ENCODE measurements at places on chromosomes 1 and 21.

DNA sequence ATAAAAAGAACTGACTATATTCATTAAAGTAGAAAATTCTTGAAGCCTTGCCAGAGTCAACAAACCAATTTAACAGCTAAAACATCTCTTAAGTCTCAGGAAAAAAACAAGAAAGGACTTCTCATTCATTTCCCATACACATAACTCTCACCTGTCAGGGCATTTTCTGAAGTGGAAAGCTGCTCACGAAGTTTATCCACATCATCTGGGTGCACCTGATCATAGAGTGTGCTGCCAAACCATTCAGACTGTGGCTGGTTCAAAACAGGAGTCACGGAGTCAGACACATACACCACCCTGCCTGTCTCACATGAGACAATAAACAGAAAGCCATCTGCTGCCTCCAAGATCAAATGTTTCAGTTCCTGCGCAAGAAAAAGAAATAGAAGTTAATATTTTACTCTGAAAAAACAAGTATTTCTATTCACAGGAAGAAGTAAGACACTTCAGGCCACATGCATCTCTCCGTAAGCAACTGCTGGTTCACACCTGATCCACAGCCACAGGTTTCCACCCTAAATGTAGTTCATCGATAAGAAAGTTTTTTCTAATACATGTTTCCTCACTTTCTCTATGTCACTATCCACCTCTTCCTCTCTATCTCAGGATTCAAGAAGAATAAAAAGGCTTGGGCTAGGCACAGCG is 28.2 kb upstream of the CTSK start:
- no peak for DNase-seq

GRCh38 chr1:182387566-182387965 is 4.0 kb downstream of the GLUL start:
- no peak for DNase-seq

GRCh38 chr1:15799004-15799867 is 8.2 kb downstream of the UQCRHL start:
- peak; percentile 51 for DNase-seq

- DNase-seq: peak; percentile 76
Measured at GRCh38 chr1:184386312-184387068, at the start of gene C1orf21. Gene C1orf21 (plus strand): TSS chr1:184387029. CDS start chr1:184477510, 90,481 bp downstream.

DNA sequence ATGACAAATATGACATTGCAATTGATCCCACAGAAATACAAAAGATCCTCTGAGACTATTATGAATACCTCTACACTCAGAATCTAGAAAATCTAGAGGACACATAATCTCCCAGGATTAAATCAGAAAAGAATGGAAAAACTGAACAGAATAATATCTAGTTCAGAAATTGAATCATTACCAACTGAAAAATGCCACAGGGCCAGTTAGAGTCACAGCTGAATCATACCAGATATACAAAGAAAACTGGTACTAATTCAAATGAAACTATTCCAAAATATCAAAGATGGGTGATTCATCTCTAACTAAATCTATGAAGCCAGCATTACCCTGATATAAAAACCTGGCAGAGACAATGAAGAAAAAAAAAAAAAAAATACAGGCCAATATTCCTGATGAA is 149.3 kb downstream of the BRINP3 start:
- DNase-seq: no peak

DNA sequence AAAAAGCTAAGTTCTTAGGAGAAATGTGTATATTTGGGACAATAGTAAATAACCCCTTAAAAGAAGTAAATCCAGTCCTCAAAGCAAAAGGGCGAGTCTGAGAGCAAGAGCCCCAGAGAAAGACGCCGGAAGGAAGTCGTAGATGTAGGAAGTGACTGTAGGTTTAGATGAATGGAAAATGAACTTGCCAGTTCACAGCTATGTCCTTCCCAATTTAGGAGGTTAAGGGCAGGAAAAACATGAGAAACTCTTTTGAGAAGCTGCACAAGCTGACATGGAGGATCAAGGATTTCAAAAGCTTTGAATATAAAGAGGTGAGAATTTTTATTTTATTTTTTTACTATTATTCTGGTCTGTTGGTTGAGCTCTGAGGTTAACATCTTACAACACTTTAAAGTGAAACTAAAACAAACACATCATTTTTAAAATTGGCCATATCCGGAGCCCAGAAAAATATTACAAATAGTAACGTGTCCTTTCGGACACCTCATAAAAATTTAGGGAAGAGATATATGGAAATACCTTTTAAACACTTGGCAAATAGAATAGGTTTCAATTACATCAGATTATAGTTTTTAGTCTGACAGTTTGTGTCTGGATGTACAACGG is 1178.6 kb downstream of the MRPL39 start:
- peak; percentile 70 for DNase-seq

DNA sequence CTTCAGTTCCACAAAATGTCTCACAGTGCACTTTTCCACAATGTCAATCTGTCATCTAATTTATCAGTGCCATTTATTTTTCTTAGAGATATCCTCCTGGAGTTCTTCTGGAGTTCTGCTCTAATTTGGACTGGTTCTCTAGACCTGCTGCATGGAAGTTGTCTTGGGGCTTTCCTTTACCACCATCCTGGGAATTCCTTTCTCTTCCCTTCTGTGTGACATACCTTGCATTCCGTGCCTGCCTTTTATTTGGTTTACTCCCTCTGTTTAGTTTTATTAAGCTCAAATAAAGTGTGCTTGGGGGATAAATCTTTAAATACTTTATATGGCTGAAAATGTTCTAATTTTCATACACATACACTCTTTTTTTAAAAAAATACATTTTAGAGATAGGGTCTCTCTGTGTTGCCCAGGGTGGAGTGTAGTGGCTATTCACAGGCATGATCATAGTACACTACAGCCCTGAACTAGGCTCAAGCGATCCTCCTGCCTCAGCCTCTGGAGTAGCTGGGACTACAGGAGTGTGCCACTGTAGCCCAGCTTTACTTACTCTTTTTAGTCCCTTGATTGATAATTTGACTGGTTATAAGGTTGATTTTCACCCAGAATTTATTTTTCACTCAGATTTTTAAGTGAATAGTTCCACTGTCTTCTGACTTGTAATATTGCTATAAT is 14.4 kb downstream of the MTF2 start:
- no peak for DNase-seq

DNA sequence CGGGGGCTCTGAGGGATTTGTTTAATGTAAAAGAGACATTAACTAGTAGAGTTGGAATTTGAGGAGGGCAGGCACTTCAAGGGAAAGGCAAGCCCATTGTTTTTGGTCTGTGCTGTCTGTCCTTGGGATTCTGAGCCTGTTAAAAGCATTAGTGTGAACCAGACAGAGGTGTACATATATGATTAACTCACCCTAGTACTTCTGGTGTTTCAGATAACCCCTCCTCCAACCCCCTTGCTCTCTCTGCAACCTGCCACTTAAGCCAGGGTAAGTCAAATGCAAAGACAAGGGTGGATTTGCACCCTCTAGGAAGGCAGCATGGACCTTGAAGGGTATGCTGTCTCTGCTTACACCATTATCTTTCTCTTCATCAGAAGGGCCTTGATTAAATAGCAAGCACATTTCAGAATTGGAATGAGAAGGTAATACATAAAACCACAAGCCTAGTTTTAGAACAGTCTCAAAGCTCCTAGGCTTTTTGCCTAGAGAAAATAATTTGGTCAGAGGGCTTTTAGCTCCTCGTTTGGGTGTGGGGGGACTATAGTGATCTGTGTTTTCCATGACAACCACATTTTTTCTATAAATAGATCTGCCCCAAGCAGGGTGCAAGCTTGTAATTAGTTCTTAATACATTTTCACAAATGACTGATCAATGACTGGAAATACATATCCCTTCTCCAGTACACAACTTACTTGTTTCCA is 120.7 kb upstream of the SGIP1 start:
- no peak for DNase-seq

- no peak for DNase-seq
Measured at GRCh38 chr1:47771751-47772150, 225.4 kb downstream of the TRABD2B start.

GRCh38 chr1:182198006-182198605 is 136.6 kb upstream of the ZNF648 start:
- peak; percentile 43 for DNase-seq

GRCh38 chr1:231929311-231929710 is 302.7 kb downstream of the DISC1 start:
- DNase-seq: no peak

DNA sequence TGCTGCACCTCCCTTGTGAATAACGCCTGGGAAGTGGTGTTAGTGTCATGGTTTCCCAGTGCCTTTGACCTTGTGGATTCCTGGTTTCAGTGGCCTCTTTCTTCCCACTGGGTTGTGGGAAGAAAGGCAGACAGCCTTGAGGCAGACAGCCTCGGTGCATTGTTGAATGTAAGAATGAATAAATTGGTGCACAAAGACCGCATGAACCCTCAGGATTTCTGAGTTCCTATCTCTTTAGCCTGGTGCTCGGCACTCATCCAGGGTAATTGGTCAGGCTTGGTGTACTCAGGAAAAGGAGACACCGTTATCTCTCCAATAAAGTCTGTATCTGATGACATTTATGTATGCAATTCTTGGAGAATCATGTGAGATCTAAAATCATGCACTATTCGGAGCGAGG is 5.1 kb downstream of the ZNF362 start:
- no peak for DNase-seq

DNA sequence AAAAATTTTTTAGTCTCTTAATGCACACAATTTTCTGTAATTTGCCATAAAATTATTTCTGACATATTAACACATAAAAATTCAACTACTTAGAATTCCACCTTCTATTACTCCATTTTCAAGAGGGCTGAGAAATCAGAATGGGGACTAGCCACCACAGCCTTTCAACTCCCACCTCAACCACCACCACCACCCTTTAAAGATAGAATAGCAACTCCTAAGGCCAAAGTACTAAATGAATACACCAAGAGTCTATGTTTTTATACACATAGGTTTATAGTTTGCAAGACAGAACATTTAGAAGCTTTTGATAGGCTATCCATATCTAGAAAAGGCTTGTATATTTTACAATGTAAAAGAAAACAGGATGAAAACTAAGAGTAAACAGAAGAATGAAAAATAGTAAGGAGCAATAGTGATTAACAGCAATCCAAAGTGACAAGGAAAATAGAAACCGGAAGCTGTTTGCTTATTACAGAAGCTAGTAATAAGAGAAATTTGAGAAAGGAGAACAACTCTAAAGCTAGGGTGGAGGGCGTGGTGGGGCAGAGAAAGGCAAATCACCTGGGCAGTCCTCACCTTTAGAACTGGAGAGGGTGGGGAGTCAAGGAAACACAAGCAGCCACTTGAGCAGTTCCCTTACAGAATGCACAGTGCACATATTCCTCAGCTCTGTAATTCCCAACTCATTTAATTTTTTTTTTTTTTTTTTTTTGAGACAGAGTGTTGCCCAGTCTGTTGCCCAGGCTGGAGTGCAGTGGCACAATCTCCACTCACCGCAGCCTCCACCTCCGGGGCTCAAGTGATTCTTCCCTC is 27.7 kb downstream of the EPS15 start:
- peak; percentile 81 for DNase-seq

- DNase-seq: no peak
Measured at GRCh38 chr1:20371411-20371810, 80.7 kb downstream of the VWA5B1 start.

DNA sequence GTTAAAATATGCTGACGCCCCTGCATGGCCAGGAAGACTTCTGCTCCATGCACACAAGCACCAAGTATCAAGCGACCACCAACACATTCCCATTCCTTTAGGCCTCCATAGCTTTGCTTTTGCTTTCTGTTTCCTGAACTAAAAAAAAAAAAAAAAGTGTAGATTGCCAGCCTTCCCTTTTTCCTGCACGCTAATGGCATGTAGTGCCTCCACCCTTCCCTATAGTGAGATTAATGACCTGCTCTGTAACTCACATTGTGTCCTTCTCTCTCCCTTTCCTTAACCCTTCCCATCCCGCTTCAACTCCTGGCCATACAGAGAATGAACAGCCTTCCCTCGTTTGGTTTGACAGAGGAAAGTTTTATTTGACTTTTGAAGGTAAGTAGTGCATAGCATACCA is 57.1 kb upstream of the DYNLT5 start:
- peak; percentile 60 for DNase-seq

DNA sequence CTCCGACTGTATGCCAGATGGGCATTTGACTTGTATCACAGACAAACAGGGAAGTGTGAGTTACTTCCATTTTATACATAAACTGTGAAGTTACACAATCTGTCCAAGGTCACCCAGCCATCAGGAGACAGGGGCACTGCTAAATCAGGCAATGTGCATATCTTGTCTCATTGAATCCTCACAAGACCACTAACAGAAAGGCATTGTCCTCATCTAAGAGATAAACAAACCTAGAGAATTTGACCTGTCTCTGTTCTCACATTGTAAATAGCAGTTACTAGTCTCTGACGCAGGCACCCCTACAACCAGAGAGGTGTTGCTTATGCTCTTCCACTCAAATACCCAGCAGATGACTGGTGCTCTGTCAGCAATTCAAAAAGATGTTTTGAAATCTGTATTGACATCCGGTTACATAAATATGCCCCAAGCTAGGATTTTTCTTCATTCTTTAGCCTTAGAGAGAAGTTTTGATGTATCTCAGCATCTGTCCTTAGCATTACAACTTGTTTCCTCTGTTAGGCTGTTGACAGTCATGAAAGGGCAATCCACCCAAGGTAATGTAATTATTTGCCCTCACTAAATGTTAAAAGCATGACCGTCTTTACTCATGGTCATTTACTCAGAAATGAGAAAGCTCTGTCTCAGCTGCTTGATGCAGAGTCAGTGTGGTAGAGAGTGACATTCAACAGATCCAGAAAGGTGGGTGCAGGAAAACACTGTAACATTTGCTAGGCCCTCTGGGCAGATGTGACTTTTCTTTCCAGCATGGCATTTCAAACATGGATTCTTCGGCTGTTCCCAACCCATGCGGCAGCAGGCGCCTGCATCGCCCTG is 51.9 kb upstream of the ZNF326 start:
- DNase-seq: peak; percentile 75

DNA sequence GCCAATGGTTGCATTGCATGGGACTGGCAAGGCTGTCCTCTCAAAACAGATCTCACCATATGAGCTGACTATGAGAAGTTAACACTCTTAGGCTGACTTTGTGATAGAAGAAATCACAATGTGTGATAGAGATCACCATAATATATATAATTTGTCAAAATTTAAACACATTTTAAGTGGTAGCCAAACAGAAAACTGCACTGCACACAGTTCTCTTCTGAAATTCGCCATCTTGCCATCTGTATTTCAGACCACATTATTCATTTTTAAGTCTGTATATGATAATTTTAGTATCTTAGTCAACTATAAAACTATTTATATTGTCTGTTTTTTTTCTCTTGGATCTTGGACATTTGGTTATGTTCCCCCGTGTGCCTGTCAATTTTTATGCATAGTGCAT is 374.7 kb downstream of the AJAP1 start:
- no peak for DNase-seq

- DNase-seq: no peak
Measured at GRCh38 chr1:172179918-172180317, 240.6 kb upstream of the C1orf105 start.

GRCh38 chr1:185166106-185166505 is 9.1 kb downstream of the SWT1 start:
- no peak for DNase-seq

GRCh38 chr1:78045926-78046778 is at the start of gene GIPC2:
Gene GIPC2 (plus strand): TSS chr1:78045966. CDS start chr1:78046095, 129 bp downstream.
- DNase-seq: no peak

GRCh38 chr1:21300774-21301173 is 10.5 kb upstream of the ECE1 start:
- DNase-seq: no peak

Measured in inflammatory macrophage treated with lipopolysaccharide for 4 hours (primary cell).